Activated T-cell treated with anti-CD3 and anti-CD28 coated beads, Interleukin-2, amount 50 U/mL, for 4 hours (primary cell): ENCODE measurements at places on chromosomes 2 and 18. TPM values are rescaled to one million over a fixed set of nuclear protein-coding genes. Genes with fewer than 3 reads are reported as not detected.

Gene ADD2
- total RNA-seq, result 8.0 TPM

Gene ZNF385B
- 0.08 TPM for total RNA-seq

DNA sequence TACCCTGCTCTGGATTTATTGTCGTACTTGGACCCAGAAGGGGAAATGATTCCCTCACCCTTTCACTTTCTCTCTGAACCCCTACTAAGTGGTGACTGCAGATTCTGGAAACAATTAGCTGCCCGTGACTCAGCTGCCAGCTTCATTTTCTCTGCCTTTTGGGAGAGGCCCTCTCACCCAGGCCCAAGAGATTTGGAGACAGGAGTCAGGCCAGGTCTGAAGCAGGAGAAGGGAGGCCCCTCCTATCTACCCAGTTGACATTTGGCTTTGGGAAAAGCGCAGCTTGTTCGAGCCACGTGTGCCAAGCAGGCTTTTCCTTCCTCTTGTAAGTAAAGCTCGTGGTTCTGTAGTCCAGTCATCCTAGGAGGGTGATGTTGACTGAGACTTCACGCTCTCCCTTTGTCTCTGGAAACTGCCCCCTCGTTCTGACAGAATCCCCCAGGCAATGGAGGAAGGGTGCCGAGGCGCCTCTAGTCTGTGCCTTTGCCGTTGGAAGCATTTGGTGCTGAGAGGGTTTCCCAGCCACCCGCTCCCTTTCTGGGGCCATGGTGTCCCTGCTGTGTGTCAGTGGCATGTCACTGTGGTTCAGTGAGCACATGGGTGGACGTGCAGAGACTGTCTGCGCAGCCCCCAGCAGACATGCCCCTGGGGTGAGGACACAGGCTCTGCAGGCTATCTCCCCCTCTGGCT, 8.6 kb downstream of the OXER1 start:
- DNase-seq, result no peak

GRCh38 chr2:217326238-217327022, 466.6 kb upstream of the TNP1 start:
- DNase-seq, result no peak

Gene ACMSD
- not detected for total RNA-seq

Gene GPR55
- total RNA-seq, result 1.2 TPM

DNA sequence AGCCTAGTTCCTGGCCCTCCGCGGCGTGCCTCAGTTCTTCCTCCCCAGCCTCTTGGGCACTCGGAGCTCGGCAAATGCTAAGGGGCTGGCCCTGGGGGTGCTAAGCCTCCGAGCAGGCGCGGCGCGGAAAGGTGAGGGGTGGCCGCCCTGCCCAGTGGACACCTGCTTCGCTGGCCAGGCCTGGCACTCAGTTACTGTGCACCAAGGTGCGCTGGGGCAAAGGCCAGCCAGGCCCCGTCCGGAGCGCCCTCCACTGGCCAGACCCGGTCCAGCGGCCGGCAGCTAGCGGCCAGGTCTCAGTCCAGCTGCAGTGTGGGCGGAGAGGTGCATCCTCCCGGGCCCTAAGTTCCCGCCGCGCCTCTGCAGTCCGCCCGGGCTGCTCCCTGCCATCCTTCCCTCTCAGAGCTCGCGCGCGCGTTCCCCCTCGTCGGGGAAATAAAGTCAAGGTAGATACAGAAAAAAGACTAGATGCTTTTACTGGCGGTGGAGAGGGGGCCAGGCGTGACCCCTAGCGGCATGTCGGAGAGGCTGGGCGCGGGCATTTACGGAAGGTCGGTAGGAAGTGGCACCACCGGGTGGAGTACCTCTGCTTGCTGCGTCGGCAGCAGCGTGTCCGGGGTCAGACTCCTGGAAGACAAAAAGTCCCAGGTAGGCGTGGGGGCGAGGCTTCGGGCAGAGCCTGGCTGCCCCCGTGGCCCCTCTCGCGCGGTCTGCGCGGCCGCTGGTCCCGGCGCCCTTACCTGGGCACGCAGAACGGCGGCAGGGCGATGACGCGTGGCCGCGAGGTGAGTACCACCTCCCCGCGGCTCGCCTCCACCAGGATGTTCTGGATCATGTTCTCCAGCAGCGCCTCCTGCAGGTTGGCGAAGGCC, 9.4 kb upstream of the CRYBA2 start:
- no peak for DNase-seq

GRCh38 chr18:60411715-60412114, 39.1 kb upstream of the MC4R start:
- no peak for DNase-seq

- no peak for DNase-seq
These were observed 36.7 kb downstream of the SLC9A4 start for GRCh38 chr2:102509749-102510148.

GRCh38 chr18:79923896-79924585, 27.4 kb downstream of the SLC66A2 start:
- DNase-seq, result no peak

DNA sequence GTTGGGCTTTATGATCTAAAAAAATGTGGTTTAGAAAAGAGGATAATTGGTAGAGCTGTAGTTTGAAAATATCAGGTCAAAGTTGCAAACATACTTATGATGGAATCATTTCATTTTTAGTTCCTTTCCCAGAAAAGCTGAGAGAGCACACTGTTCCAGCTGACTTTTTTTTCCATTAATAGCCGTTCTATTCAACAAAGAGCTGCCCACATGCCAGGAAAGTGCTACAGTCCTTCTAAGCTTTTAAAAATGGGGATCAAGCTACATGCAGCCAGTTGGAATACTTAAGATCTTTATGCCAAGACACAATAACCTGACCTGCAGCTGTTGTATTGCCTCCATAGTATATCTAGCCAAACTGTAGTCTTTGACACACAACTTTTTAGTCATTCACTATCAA, 111.5 kb downstream of the GALNT3 start:
- no peak for DNase-seq

GRCh38 chr18:361941-362310, 94.1 kb upstream of the THOC1 start:
- DNase-seq, result no peak

Gene CYP27C1
- total RNA-seq, result not detected

Gene CXCR2
- not detected for total RNA-seq

Gene TRIM43
- total RNA-seq, result not detected

- DNase-seq, result no peak
These were observed 20.0 kb downstream of the FBXO41 start for GRCh38 chr2:73264332-73264606.

GRCh38 chr2:161166538-161167409, 6.5 kb downstream of the TANK start:
- DNase-seq, result peak; percentile 36

- peak; percentile 22 for DNase-seq
These were observed 3.5 kb downstream of the CNDP2 start for GRCh38 chr18:74499633-74500032.

GRCh38 chr2:160288324-160288723, 88.3 kb upstream of the ITGB6 start:
- no peak for DNase-seq

DNA sequence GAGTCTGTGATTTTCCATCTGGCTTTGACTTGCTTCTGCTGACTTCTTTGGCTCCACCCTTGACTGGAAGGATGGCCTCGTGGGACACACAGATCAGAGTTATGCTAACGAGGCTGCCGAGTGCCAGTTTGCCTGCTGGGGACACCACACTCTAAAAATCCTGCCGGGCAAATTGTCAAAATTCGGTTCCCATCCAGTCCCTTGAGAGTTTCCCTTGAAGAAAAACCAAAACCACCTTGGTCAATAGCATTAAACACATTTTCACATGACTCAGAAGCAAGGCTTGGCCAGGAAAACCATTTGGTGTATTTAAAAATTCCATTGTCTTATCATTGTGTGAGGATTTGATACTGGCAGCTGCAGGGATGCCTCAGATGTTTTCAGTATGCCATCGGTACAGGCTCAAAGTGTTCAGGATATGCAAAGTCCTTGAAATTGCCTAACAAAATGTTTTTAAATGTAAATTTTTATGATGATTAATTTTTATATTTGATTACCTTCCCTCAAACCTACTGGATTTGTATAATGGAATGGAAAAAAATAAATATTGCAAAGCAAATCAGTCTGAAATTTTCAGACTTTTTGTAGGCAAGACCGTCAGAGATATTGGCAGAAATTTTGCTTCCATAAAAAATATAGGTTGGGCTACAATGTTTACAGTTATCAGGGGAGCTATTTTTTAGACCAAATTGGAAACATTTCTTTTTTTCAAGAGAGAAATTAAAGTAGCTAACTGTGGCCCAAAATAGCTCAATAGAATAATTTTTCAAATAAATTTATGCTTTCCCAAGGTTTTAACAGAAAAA, 41.6 kb downstream of the KCNE4 start:
- no peak for DNase-seq

Gene EGR4
- 0.79 TPM for total RNA-seq

DNA sequence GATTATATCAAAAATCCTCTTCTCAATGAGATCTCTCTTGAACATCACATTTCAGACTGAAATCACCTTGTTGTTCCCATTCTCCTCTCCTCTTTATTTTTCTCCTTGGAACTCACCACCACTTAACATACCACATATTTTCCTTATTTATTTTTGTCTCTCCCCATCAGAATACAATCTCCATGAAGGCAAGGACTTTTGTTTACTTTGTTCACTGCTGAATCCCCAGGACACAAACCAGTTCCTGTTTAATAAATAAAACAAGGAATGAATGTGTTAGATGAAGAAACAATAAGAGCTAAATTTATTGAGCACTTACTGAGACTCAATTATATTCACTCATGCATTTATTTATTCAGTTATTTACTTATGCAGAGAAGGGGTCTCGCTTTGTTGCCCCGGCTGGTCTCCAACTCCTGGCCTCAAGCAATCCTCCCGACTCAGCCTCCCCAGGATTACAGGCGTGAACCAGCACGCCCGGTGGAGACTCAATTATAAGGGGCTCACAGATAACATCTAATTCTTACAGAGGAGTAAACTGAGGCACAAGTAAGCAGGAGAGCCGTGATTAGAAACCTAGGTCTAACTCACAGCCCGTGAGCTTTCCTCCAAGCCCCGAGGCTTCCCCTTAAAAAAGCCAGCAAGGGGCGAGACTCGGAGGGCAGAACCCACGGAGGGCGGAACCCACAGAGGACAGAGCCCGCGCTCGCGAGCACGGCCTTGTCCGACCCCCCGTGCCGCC, 616 bp upstream of the TAF1B start:
- no peak for DNase-seq

DNA sequence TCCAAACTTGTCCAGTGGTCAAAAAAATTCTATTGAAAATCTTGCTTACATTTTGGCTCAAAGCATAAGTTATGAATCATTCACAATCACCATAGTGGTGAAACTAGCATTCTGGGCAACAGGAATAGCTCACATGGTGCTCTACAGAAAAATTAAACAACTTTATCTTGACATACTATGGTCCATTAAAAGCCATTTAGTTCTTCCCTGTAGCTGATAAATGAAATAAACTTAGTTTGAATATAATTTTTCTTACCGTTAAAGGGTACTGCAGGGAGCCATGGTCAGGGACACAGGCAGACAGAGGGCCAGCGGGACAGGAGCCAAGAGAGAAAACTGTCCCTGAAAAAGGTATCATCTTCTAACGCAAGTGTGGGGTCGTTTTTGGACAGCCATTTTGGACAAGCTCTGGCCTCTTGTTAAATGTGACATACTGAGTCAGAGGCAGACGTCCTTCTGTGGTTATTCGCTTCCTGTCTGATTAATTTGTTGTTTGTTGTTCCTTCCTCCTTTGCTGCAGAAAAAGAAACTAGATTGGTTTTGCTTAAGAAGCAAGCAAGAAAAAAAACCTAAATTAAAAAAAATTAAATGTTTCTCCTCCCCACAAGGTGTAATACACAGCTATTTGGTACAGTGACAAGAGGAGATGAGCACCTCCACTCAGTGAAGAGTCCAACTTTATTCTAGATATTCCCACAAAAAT, at the start of gene WIPF1:
Gene WIPF1, minus strand, starts transcription at position 460 of the 703 bp plus-strand sequence. CDS start 12,231 bp downstream, outside the sequence.
- DNase-seq, result peak; percentile 23

Gene PSMA8
- total RNA-seq, result 2.1 TPM

Gene IFIH1
- 12.8 TPM for total RNA-seq

Gene TBR1
- total RNA-seq, result not detected

Gene CABYR
- total RNA-seq, result 0.37 TPM

Gene DSG1
- total RNA-seq, result not detected

Gene NTSR2
- total RNA-seq, result not detected

- peak; percentile 29 for DNase-seq
These were observed at the start of gene EMILIN2 for GRCh38 chr18:2846636-2847316. TSS of gene EMILIN2 (plus strand) at chr18:2847006. CDS start at chr18:2847189, 183 bp downstream.

DNA sequence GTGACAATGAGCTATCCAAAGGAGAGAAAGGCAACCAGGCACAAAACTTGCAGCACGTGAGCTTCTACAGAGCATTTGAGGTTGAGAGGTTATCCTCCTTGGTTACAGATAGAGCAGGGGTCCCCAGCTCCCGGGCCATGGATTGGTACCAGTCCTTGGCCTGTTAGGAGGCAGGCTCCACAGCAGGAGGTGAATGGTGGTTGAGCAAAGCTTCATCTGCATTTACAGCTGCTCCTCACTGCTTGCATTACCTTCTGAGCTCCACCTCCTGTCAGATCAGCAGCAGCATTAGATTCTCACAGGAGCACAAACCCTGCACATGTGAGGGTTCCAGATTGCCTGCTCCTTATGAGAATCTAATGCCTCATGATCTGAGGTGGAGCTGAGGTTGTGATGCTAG, 57.8 kb upstream of the ST8SIA3 start:
- DNase-seq, result no peak

Gene KCNG2
- total RNA-seq, result not detected

GRCh38 chr2:44168681-44169154, at the start of gene PPM1B:
TSS of gene PPM1B (plus strand) at chr2:44168875. CDS start at chr2:44201200, 32,325 bp downstream.
- DNase-seq, result peak; percentile 99

- DNase-seq, result no peak
These were observed 30.8 kb upstream of the ONECUT2 start for GRCh38 chr18:57404345-57404744.

GRCh38 chr2:189254268-189254883, 74.8 kb upstream of the COL5A2 start:
- no peak for DNase-seq

Gene VWA3B
- total RNA-seq, result not detected

Gene ERICH2
- not detected for total RNA-seq

DNA sequence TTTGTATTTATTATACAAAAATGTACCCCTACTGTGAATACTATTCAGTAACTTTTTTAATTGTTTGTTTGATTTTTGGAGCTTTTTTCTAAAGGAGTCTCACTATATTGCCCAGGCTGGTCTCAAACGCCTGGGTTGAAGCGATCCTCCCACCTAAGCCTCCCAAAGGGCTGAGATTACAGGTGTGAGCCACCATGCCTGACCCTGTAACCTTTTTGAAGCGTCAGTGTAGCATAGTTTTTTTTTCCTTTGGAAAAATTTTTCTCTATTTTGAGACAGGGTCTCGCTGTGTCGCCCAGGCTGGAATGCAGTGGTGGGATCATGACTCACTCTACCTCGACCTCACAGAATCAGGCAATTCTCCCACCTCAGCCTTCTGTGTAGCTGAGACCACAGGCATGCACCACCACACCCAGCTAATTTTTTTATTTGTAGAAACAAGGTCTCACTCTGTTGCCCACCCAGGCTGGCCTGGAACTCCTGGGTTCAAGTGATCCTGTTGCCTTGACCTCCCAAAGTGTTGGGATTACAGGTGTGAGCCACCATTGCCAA, 2.0 kb downstream of the GMCL1 start:
- no peak for DNase-seq

DNA sequence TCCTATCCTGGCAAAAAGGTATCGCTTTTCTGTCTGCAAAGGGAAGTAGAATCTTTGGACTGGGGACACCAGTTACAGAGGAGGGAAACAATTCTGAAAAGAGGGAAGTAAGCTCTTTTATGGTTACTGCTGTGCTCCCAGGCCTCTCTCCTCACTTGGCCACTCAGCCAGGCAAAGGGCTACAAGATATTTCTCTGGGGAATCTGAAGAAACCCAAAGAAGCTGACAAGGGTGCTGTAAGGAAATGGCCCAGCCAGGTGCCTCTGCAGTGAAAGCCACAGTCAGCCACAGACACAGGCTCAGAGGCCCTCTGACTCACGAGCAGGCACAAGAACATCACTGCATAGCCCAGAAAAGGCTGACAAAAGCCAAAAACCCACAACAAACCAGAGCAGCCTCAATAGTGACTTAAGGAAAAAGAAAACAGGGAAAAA, 5.8 kb downstream of the HDLBP start:
- peak; percentile 64 for DNase-seq
